Cortex of kidney (tissue), 1 donor: ENCODE measurements at places on chromosomes 11 and 22.

DNA sequence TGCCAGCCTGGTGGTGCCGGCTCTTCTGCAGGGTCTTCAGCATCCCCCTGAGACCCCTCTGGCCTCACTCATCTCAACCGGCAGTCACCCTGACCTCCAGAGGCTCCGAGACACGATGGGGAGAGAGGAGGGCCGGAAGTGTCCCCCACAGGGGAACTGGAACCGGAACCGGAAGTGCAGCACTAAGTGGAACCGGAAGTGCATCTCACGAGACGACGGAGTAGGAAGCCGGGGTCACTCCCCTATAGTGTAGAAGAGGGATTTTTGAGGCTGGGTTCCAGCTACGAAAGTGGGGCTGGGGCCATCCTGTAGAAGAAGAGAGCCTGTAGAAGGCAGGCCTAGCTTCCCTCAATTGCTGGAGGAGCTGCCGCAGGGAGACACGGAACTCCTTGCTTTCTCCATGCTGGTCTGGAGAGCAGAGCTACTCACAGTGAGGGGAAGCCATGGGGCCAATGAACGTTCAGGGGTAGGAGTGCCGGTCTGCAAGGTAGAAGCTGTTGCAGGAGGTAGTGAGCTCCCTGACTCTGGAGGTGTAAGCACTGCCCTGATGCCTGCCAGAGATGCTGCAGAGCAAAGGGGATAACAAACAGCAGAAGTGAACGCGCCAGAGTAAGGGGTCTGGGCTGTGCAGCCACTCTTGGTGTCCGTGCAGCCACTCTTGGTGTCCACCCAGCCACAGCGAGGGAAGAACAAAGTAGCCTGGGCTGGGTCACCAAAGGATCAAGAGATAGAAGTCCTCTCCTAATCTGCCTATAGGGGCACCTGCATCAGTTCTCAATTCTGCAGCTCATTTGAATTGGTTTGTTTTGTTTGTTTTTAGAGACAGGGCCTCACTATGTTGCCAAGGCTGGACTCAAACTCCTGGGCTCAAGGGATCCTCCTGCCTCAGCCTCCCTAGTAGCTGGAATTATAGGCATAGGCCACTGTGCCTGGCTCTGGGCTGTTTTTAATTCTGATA, 21.9 kb downstream of the SCUBE1 start:
- no peak for DNase-seq

- DNase-seq, result no peak
These were observed 61.5 kb downstream of the SYN3 start for GRCh38 chr22:32996702-32997101.

DNA sequence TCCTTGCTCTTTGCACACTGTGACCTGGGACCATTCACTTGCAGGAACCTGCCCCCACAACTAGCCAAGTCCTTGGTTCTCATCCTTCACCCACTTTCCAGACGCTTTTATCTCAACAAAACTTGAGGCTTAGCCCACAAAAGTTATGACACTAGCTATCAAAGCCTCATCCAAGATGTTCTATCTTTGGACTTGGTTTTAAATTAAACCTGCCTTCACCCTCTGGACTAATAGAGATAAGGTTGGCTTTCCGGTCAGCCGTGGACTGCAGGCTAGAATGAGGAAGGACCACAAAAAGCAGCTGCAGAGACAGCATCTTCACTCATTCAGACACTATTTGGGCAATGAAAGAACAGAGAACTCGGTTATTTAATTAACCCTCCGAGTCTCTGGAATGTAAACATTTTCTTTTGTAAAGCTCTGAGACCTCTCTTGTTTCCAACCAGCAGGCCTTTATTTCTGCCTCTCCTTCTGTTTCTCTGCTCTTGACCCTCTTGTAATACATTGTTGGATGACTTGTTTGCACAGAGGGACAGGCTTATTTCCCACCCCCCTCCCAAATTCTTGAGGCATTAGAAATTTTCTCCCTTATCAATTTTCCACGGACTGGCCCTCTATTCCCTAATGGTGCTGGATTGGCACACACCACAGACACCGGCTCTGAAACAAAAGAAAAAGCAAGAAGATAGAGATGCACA, 41.4 kb downstream of the ARL14EP start:
- no peak for DNase-seq

GRCh38 chr11:108768370-108768769, 103.5 kb downstream of the DDX10 start:
- no peak for DNase-seq

GRCh38 chr22:38469306-38469781, 1.4 kb downstream of the KDELR3 start:
- no peak for DNase-seq

- no peak for DNase-seq
These were observed 322.3 kb downstream of the SOX6 start for GRCh38 chr11:16034074-16034473.

- no peak for DNase-seq
These were observed 1.3 kb upstream of the TMEM25 start for GRCh38 chr11:118529584-118530175.

DNA sequence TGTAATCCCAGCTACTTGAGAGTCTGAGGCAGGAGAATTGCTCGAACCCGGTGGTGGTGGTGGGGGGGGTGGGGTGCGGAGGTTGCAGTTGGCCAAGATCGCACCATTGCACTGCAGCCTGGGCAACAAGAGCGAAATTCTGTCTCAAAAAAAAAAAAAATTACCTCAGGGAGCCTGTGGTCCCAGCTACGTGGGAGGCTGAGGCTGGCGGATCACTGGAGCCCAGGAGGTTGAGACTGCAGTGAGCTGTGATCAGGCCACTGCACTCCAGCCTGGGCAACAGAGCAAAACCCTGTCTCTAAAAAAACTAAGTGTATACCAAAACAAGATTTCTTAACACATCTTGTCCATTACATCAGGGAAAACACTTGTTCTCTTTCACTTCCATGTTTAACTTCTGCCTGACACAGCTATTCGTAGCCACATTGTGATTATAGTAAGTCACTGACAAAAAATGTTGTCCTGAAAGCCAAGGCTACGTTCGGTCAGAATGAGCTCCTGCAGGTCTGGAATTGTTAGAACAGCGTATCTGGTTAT, 1.4 kb downstream of the TMEM80 start:
- DNase-seq, result no peak

DNA sequence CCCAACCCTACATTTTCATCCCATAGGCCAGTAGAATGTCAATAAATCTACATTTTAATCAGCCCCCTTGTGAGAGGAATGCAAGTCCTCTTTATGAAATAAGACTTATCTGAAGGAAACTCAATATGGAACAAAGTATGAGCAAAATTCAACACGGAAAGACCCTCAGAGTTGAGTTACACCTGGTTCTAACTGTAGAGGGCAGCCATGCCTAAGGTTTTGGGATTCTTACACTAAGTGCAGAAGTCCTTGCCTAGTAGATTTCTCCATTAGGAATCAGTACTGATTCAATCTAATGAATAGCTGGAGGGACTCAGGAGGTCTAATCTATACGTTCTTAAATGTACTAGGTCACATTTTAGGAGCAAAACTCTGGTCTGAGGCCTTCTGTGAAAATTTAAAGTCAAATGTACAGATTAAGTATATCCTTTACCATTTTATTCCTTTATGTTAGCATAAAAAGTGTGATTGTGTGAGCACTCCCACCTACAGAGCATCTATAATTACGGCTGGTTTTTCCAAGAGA, 904.5 kb downstream of the DLG2 start:
- DNase-seq, result no peak

DNA sequence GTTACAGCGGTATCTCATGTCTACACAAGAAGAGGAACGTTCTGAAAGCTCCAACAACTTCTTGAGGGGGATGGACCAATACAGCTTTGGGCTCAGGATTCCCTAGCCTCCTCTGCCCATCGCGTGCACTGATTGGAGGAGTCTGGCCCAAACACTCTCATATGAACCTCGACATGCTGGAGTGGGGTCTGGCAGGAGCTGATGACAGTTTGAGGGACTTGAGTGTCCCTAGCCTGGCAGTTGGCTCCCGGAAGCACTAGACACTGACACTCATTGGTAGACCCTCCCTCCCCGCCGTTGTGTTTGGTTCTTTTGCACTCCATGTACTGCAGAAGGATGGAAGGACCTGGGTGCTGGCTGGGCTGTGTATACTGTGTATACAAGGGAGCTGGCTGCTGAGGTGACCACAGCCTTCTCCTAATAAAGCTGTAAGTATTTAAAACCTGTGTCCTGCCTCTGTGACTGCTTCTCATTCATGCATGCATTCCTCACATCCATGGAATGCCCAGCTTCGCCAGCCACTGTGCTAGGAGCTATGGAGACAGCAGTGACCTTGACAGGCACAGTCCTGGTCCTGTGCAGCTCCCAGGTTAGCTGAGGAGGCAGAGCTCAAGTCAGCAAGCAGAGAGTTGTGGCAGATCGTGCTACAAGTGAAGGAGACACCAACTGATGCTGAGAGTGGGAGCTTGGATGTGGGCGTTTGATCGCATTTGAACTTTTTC, 27.9 kb downstream of the ADAMTS15 start:
- DNase-seq, result no peak

- no peak for DNase-seq
These were observed 21.6 kb downstream of the GPR83 start for GRCh38 chr11:94379613-94380012.

GRCh38 chr11:9687711-9688477, 24.0 kb downstream of the SWAP70 start:
- DNase-seq, result no peak

- DNase-seq, result no peak
These were observed 38.7 kb downstream of the SYT13 start for GRCh38 chr11:45247433-45247832.

DNA sequence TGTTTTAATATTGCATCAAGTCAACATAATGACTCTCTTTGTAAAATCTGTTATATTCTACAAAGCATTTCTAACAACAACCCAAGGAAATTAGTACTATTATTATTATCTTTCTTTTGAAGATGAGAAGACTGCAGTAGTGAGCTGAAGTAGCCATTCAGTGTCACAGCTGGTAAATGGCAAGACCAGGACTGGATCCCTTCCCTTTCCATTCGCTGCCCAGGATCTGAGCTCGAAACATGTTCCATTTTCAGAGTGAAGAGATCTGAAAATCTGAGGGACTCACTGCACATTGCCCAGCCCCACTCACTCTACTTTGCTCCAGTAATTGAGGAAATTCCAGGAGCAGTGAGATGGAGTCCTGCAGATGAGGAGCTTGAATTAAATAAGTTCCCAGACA, 240.0 kb upstream of the BLID start:
- DNase-seq, result no peak

GRCh38 chr22:20852076-20852475, 6.5 kb downstream of the PI4KA start:
- no peak for DNase-seq

DNA sequence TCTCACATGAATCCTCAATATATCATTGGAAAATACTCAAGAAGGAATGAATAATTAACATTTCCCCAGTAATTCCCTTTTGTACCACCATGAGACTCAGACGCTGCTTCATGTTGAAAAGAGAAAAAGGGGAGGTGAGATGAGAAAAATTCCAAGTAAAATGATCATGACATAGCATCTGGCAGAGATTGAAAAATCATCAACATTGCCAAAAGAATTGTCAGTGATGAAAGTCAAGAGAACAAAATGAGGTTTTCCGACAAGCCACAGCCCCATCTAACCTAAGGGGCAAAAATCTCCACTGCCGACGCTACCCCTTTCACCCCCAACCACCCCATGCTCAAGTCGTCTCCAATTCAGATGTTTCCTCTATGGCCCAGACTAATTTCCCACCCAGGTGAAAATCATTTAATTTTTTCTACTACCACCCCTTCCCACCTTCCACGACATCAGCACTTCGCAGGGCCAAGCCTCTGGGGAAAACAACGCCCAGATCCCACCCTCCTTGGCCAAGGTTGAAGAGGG, 1.2 kb downstream of the RAB6A start:
- DNase-seq, result no peak

DNA sequence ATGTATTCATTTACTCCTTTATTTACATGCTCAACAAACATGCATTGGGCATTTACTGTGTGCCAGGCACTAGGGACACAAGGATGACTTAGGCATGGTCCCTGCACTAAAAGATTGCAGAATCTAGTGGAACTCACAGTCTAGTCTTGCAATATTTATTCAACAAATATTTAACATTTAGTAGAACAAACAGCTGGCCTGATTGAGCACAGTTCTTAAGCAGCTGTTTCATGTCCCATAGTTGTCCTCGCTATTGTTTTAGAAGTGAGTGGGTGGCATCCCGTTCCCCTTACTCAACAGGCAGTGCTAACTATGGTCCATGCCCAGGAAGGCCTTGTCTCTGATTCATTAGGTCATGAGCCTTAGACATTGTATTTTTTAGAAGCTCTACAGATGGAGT, 459.9 kb upstream of the CADM1 start:
- no peak for DNase-seq

DNA sequence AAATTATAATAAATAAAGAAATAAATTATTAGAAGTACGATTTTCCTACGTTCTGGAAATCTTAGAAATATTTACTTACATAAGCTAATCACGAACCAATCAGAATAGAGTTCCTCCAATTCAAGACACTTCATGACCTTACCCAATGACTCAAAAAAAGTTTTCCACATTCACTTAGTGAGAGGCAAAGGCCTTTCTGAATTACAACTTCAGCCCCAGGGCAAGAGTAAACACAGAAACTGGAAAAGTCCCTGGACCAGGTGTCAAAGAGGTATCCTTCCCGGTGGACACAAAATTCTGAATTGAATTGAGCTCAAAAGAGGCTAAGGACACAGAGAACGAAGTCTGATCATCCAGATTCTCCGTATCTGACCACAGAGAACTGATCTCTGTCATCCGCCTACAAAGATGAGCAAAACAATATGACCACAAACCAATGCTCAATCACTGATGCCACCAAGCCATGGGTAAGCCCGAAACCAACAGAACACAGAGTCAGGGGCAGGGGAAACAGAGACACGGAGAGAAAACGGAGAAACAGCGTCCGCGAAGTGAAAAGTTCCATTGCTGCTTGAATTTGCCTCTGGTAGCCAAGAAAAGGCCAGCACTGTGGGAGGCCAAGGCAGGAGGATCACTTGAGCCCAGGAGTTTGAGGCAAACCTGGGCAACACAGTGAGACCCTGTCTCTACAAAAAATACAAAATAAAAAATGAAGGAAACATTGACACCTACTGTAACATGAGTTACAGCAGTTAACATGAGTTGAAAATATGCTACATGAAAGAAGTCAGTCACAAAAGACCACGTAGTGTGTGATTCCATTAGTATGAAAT, 6.8 kb downstream of the BID start:
- no peak for DNase-seq

DNA sequence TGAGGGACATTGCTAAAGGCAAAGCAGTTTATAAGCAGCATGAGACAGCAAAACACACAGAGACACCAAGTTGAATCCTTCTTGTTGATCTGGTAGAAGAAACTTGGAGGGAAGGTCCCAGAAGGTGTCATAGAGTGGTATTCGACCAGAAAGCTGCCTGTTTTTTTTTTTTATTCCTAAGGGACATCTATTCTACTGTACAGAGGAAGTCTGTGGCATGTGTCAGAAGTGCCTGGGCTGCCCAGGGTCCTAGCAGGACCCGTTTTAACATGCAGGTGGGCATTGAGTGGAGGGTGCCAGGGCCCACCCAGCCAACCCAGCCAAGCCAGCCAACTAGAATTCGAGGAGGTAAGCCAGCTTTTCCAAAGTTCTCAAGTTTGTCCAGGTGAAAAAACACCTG, 68.0 kb upstream of the ATXN10 start:
- no peak for DNase-seq
